ENCODE measurements at places on chromosomes 11 and 22.

DNA sequence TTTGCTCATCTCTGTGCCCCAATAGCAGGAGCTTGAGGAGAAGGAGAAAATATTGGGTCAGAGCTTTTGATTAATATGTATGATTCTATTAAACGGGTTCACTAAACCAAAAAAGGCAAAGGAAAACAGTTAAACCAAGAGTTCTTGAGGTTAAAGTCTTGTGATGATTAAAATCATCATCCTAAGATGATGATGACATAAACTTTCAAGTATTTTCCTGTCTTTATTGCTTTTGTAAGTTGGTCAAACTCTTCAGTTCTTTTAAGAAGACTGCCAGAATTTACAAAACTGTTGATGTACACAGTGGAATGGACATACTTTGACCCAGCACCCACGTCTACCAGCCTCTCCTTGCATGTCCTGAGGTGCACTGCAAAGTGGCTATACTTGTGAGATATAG, 41.0 kb downstream of the FDX1 start:
- DNase-seq = no peak

DNA sequence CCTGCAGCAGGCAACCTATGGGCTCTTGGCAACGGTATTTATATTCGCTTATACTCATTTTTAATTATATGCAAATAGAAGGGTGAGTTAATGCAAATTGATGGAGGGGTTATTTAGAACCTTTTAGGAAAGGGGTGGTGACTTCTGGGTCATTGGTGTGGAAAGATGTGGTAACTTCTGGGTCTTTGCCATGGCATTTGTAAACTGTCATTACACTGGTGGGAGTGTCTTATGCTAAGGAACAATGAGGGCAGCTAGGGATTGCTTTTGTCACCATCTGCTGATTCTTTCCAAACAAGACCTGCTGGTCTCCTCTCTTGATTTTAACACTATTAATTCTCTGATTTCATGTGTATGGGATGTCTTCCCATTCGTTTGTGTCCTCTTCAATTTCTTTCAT, 11.7 kb upstream of the KAT5 start:
- no peak for DNase-seq

DNA sequence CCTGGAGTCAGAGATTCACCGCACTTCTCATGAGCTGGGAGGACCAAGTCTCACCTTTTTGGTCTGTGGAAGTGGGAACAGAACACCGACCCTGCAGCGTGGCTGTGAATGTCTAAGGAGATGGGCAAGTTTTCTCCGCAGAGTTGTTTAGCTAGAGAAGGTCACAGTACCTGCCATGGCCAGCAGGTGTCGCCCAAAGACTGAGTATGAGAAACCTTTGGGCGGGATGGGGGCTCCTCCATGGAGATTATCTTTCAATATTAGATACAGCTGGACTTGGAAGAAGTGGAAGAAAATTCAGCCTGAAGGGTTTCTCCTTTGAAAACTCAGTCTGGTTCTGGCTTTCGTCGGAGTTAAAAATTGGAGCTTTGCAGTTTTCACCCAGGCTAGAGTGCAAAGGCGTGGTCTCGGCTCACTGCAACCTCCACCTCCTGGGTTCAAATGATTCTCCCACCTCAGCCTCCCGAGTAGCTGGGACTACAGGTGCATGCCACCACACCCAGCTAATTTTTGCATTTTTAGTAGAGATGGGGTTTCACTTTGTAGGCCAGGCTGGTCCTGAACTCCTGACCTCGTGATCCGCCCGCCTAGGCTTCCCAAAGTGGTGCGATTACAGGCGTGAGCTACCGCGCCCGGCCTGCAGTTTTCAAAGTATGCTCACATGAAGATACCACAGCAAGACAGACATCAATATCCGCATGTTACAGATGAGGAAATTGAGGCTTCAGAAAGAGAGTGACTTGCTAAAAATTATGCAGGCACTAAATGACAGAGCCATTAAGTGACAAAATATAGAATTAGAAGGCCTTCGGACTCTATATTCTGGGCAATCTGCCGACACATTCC, 10.7 kb upstream of the DSCAML1 start:
- DNase-seq = peak; percentile 83

DNA sequence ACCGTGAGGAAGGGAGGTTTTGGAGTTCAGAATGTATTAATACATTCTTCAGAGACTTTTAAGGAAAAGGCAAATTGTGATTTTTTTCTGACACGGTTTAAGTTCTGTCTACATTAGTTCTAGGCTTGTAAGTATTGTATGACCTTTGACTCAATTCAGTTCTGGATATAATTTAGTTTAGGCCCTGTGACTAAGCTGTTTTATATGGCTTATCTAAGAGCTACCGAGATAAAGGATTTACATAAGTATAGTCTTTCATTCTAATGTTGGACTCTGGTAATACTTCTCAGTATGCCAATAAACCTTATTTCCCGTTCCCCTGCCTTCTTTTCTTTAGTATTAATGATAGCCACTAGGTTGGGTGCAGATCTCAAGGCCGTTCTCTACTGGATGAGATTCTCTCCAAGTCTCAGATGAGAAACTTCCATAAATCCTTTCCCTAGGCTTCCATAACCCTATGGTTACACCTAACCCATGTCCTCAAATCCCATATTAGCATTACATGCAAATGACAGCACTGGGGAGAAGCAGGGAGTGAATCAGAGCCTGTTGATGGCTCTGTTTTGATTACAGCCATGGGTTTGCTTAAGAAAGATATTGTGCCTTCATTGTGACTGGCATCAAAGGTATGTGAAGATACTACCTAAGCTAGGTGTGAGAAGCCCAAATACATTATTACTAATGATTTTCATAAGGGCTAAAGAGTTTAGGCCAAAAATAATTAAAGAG, 38.7 kb downstream of the BARX2 start:
- no peak for DNase-seq

DNA sequence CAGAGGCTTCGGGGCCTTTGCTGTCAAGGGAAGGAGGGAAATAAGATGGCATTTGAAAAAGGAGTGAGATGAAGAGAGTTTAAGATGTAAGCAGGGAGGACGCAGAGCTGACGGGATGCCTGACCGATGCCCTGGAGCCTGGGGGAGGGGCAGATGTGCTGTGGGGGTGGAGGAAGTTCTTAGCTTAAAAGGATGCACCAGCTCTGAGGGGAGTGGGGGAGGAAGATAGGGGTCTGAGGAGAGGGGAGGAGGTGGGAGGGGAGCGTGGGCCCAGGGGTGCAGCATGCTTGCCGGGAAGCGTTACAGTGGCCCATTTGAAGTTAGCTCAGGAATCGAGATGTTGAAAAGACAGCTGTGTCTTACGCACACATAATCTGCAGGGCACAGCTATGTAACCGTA, 56.3 kb downstream of the RPS6KA4 start:
- no peak for DNase-seq

DNA sequence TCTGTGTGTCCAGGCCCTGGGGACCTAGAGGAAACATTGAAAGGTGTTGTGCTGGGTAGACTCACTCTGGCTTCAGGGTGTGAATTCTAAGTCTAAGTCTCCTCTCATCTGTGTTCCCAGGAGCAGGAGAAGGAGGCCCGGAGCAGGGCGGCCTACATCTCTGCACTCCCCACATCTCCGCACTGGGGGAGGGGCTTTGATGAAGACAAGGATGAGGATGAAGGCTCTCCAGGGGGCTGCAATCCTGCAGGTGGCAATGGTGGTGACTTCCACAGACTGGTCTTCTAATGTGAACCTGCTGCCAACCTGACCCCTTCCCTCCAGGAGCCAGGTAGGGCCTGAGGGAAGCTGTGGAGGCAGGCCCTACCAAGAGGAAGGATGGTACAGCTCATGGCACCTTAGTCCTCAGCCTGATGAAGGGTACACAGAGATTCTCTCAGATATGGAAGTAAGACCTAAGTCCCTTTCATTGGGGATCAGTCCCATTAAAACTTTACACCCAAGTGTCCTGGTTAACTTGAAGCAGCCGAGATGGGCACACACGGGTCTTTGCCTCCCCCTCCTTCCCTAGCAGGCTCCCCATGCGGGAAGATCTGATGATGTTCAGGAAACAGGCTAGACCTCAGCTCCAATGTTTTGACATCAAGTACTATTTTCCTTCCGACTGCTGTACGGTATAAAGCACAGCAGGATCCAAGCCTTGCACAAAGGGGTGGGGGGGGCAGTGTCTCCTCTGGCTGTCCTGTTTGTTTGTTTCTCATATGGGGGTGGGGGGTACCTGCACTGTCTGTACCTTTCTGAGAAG, 25.0 kb downstream of the USP35 start:
- DNase-seq = no peak

DNA sequence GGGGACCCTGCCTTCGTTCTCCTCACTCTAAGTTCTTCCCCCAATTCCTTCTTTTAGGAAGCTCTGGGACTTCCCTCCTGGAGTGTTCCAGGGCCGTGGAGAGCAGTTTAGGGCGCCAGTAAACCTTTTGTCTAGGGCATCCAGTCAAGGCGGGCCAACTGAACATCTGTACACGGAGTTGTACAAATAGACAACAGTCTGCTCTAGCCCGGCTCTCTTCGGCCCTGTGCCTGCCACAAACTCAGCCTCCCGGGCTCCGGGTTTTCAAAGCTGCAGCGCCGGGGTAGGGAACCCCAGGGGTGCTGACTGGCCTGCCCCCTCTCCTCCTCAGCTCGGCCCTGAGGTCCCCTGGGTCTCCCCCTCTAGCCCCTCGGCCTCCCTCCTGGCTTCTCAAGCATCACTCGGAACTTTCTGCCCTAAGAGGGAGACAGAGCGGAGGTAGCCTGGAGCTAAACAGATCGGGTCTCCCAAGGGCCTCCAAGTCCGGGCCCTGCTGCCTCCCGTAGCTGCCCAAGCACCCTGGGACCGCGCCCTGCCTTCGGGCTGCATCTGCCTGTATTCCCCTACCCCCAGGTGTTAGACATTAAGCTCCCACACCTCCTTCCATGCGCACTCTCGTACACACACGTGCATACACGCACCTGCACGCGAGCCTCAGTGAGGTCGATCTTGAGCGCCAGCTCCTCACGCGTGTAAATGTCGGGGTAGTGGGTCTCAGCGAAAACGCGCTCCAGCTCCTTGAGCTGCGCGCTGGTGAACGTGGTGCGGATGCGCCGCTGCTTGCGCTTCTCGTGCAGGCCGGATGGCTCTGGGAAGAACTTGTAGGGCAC, 3.3 kb downstream of the PHOX2A start:
- peak; percentile 47 for DNase-seq

DNA sequence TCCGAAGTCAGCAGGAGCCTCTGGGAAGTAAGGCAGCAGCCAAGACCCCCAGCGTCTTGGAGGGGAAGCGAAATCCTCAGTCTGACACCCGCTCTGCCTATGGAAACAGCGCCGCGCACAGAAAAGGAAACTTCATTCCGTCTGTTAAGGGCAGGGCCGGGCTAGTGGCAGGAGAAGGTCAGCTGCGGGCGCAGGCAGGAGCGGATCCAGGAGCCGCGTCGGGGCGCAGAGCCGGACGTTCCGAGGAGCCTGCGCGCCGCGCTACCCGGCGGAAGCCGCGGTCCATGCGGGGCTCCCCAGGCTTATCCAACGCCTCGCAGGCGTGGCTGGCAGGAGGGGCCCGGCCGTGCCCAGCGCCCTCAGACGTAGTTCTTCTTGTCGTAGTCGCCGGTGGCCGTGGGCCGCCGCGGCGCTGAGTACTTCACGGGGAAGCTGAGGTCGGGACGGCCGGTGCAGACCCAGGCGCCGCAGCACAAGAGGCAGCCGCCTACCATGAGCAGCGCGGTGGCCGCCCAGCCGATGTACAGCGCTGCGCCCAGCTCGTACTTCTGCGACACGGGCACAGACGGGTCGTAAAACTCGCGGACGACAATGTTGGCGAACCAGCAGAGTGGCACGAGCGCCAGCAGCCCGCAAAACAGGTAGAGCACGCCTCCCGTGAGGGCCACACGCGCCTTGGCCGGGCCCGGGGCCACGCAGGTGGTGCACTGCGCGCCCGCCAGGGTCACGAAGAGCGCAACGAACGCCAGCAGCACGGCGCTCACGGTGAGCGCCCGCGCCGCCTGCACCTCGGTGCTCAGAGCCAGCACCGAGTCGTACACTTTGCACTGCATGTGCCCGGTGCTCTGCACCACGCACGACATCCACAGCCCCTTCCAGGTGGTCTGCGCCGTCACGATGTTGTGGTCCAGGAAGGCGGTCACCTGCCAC, 705 bp downstream of the CLDN5 start:
- DNase-seq = peak; percentile 55

DNA sequence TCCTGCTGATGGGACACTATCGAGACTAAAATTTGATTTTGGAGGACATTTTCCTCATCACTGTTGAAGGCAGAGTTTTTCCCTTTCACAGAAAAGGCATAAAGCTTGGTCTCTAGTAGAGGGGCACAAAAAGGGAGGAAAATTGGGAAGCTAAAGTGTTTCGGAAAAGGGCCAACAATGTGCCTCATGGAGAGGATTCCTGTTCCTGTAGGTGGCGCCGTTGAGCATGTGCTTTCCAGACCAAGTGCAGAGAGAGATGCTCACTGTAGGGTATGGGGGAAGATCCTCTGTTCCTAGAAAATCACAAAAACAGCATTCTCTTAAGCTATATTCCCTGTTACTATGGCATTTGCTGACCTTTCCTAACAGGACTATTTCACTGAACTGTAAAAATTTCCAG, 18.4 kb upstream of the OR4C5 start:
- DNase-seq = no peak

DNA sequence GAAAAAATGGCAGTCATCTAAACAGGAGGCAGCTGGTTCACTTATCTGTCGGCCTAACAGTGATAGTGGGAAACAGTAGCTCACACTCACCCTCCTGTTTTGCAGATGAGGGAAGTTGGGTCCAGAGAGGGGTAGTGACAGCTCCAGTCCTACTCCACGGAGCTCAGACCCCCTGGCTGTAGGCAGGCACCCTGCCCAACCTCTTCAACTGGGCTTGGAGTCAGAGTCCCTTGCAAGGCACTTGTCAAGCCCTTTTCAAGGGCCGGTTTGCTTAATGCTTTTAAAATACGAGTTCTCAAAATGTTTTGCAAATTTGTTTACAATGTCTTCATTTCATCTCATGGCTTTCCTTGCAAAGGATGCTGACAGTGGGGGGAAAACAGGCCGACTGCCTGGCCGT, 75.1 kb downstream of the BMAL1 start:
- no peak for DNase-seq

GRCh38 chr11:6307876-6308275, 12.4 kb downstream of the CAVIN3 start:
- no peak for DNase-seq

DNA sequence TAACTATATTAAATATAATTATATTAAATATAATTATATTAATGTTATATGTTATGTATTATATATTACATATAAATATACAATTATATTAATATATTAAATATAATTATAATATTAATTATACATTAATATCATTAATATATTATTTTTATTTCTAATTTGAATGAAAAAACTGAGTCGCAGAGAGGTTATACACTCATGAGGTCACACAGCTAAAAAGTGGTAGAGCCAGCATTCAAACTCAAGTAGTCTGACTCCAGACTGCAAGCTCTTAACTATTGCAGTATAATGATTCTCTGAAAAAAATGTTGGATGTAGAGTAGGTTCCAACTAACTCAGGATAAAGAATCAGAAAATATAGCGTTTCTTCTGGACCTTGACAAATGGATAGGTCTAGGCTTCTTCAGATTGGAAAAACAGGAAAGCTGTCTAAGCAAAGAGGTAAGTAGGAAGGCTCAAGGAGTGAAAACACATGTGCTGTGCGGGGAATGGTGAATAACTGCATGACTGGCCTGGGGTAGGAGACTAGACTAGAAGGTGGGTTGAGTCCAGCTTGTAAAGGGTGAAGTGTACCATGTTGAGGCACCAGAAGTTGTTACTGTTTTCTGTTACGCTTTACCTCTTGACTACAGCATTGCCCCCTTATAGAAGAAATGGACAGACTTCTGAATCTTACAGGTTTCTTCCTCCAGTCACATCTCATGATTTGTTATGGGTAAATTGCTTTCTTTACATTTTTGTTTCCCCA, 80.3 kb downstream of the TRIM44 start:
- no peak for DNase-seq

GRCh38 chr22:49575703-49576081, 252.0 kb downstream of the BRD1 start:
- DNase-seq = no peak

GRCh38 chr11:44627165-44627789, 61.8 kb downstream of the CD82 start:
- no peak for DNase-seq
